ENCODE measurements at places on chromosomes 11 and 22.
A peak's percentile ranks its signal among the peaks of the same experiment; 100 is the strongest.

GRCh38 chr11:66268952-66269905 lies 790 bp downstream of the RAB1B start:
- DNase-seq: peak; percentile 49

DNA sequence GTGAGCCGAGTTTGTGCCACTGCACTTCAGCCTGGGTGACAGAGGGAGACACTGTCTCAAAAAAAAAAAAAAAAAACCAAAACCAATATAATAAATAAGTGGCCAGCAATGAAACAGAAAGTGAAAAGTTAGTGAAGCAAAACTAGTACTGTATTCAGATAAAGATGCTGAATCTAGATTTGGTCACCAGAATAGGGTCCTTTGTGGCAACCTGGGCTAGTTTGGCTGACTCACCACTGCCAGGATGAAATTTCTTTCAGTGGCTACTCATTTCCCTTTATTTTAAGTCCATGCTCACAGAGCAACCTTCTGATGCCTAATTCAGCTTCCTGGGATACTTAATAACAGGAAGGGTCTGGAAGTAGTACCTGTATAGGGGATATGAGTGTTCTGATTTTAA lies 26.0 kb downstream of the LIMK2 start:
- no peak for DNase-seq

GRCh38 chr11:127191689-127192088 lies 191.1 kb upstream of the KIRREL3 start:
- DNase-seq: no peak

GRCh38 chr11:85042361-85042760 lies 584.8 kb downstream of the DLG2 start:
- DNase-seq: no peak

DNA sequence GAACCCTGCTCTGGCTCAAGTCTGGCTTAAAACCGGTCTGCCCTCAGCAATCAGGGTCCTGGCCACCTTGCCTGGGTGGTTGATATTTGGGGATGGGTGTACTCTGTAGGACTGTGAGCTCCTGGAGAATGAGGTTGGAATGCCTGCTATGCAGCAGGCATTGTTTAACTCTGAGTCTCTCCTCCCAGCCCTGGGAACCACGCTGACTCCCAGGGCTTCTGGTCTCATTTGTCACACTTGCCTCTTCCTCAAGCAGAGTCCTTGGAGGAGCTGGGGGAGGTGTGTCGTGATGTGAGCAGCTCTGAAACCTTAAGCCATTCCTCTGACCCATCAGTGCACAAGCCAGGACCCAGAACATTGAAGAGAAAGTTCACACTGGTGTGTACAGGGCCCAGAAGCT lies 340.1 kb downstream of the MN1 start:
- no peak for DNase-seq

- no peak for DNase-seq
Observed at GRCh38 chr11:67605231-67606011, 1.3 kb upstream of the NDUFV1 start.

DNA sequence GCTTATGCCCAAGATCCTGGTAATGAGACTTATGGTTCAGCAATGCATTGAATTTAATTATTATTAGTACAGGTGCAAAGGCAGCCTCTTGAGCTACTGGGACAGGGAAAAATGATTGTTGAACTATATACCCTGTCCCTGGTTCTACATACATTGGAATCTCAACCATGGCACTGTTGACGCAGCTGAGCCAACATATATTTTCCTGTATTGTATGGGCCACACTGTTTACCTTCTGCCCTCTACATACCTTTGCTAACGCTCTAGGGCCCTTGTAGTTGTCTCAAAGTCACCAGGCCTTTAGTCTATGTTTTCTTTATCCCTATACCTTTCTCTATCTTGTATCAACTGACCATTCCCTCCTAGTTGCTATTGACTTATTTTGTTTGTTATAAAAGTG lies 22.6 kb downstream of the KREMEN1 start:
- DNase-seq: no peak

DNA sequence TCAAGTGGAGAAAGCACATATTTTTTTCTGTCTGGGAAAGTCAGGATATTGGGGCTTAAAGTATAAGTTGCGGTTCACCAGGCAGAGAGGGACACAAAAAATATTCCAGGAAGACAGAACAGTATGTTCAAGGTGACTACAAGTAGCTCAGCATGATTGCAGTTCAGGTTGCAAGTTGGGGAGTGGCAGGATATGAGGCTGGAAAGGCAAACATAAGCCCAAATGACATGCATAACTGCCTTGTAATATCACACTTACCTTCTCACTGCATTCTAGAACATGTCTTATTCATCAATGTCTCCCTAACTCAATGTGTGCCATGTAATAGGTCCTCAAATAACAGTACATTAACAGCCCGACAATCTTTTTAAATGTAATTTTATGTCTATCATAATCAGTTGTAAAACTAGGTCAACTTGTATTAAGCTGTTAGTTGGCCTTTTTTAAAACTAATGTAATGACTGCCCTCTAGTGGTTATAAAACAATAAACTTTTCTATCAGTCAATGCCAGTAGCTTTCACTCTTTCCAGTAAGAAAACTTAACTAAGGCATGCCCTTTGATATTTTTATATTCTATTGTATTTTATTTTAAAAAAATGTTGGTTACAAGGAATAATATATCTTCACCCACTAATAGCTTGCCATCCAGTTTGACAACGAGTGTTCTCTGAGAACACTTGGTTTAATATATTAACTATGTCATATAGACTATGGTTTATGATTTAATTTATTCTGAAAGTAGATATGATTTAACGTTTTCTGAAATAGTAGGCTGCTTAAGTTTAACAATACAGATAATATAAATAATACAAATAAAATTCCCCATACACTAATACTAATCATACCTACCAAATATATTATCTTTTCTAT lies 39.4 kb upstream of the CFAP300 start:
- no peak for DNase-seq

GRCh38 chr11:2768471-2769408 lies 68.9 kb upstream of the KCNQ1OT1 start:
- no peak for DNase-seq

GRCh38 chr11:118689503-118689851 lies 10.0 kb upstream of the TREH start:
- DNase-seq: no peak

DNA sequence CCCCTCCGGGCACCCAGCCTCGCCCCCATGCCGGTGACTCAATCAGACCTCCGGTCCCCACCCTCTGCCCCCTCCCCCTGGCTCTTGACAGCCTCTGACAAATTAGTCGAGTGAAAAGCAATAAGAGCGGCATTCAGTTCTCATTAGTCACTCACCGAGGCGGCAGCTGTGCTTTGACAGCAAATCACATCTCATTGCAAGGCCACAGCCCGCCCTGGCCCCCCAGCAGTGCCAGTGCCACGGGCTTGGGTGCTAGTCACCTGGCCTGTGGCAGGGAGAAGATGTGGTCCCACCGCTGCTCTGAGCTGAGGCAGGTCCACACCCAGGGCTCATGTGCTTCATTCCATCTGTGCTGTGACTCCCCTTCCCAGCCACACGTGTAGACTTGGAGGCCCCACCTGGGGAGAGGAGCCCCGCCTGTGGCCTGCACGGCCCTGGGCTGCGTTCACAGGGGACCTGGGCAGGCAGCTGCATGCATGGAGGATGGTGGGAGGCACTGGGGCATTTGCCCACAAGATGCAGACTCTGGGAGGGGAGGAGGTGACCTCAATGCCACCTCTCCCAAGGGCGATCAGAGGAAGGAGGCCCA lies 7.4 kb upstream of the TH start:
- no peak for DNase-seq

DNA sequence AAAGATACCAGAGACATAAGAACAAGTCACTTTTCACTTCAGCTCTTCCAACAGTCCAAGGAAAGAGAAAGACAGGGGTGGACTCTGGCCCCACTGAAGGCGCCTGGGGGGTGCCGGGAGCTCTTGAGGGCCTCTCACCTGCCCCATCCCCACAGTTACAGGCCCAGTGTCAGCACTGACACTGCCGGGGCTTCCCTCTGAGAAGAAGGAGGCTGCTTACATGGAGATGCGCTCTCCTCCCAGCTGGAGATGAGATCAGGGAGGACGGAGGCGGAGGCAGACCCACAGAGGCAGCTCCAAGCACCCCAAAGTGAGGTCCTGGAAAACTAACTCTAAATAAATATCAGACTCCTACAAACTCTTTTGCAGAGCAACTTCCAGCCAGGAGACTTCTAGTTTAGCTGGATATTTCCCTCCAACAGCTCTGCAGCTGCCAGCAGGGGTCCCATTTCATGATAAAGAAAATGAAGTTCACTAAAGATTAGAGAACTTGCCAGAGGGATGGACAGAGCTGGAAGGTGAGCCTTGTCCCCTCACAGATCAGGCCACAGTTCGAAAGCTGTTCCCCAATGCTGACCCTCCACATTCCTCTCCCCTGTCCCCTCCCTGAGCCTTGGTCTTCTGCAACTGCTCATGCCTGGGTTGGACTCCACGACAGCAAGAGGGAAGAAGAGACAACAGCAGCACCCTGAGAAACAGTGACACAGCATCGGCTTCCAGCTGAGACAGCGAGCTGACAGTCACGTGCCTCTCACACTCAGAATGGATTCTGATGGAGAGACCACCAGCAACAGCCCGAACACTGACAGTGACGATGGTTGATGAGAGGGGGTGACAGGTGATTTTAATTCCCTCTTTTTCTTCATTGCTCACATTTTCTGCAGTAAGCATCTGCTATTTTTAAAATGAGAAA lies 5.8 kb downstream of the CARS1 start:
- DNase-seq: no peak

DNA sequence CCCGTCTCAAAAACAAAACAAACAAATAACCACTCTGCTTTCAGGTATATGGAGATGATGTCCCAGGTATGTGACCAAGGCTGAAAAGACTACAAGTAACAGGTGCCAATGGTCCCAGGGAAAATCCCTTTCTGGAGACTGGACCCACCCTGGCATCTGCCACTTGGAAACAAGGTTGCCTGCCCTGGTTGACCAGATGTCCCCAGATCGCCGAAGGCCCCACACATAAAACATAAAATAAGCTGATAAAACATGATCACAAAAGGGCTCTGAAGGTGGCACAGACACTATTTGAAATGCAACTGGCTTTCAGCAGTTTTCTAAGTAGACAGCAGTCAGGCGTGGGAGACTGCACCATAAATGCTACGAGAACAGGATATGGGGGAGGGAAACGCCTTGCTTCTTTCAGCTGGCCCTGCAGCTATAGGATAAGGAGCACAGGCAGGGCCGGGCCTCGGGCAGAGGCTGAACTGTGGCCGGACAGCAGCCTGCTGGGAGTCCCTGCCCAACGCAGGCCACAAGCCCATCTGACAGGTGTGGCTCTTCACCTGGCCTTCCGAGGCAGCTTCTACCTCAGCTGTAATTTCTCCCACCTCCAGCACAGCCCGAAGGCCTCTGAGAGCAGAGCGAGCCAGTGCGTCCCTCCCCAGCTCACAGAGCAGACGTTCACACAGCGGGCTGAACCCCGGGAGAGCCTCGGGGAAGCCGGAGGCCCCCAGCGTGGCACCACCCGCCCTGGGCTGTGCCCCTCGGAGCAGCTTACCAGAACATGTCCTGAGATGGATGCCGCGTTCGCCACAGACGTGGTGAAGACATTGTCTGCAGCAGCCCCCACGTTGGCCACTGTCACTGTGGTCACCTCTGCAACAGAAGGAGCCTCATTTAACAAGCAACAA lies 4.0 kb downstream of the DEAF1 start:
- no peak for DNase-seq

DNA sequence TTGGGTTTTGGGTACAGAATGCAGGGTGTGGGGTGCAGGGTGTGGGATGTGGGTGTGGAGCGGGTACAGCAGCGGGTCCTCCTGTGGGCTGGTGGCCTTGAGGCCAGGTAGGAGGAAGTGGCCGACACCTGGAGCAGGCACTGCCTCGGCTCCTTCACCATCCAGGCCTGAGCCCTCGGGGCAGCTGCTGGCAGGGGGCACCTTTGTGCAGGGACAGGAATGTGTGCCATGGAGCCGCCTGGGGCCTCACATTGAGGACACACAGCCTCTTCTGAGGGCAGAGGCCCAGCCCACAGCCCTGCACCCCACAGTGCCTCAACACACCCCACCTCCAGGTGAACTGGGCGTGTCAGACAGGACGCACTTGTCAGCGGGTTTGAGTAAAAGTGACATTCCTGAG lies 984.0 kb downstream of the BRD1 start:
- no peak for DNase-seq

GRCh38 chr11:131428853-131429252 lies 58.4 kb downstream of the NTM start:
- DNase-seq: no peak

DNA sequence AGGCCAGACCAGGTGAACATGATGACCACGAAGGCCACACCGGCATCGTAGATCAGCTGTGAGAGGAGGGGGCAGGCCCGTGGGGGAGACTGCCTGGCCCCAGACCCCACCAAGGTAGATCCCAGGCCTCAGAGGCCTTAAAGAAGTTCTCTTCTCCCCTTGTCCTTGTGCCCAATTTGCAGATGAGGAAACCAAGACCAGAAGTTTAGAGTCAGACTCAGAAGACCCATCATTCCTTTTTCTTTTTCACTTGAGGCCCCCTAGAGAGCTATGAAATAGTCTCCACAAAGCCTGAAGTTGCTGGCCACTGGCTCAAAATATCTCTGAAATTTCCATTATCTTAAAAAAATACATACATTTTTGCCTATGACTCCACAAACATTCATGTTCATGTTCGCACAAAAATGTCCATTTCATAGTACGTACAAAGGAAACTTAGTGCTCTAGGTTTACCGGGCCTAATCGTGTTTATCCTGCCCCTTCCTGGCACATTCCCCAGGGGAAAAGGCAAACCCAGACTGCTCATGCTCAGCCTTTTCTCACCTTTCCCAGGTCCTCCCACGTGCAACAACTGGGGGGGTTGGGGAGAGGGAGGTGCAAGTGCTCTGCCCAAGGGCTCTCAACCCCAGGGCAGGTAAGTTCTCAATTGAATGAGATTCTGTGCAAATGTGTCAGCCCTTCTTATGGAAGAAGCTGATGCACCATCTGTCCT lies 19.2 kb downstream of the SLC43A1 start:
- no peak for DNase-seq

- no peak for DNase-seq
Observed at GRCh38 chr11:61712314-61712713, 32.1 kb downstream of the DAGLA start.

DNA sequence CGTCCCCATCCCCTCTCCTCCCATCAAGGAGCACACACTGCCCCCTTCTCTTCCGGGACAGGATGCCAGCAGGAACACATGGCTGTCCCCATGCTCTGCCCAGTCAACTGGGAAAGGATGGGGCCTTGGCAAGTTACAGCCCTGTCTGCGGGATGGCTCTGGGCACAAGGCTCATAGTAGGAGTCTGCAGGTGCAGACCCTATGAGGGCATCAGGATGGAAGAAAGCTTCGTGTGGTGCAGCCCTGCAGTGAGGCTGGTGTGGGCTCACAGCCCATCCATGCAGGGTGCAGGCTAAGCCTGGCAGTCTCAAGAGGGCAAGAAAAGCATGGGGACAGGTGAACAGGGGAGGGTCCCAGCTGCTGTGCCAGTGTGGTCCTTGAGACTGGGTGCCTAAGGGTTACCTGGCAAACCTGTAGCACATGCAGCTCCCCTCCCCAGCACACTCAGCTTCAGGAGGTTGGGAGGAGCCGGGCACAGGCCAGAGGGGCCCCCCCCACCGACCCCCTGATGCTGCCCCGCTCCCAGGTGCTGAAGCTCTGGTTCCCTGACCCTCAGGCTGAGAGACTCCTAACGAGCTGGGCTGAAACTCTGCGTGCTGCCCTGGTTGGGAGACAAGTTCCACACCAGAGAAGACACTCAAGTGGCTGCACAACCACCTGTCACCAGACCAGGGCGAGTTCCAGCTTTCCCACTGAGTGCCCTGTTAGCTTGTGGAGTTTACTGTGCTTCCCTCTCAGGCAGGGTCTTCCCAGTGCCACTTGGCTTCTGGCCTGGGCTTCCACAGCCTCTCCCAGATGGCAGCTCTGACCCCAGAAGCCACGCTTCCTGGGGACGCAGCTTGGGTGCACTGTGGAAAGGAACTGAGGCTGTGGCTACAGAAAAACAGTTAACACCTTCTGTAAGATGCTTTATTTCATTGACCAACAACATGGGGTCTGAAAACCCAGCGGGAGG lies 3.3 kb upstream of the SCARF2 start:
- DNase-seq: no peak

Measured in right hindlimb (tissue), 1 donor.